Lung microvascular endothelial cell (primary cell): ENCODE measurements at places on chromosomes 2 and 18.
A peak's percentile ranks its signal among the peaks of the same experiment; 100 is the strongest.

- no peak for DNase-seq
Measured at GRCh38 chr2:189824694-189825396, 40.6 kb downstream of the PMS1 start.

DNA sequence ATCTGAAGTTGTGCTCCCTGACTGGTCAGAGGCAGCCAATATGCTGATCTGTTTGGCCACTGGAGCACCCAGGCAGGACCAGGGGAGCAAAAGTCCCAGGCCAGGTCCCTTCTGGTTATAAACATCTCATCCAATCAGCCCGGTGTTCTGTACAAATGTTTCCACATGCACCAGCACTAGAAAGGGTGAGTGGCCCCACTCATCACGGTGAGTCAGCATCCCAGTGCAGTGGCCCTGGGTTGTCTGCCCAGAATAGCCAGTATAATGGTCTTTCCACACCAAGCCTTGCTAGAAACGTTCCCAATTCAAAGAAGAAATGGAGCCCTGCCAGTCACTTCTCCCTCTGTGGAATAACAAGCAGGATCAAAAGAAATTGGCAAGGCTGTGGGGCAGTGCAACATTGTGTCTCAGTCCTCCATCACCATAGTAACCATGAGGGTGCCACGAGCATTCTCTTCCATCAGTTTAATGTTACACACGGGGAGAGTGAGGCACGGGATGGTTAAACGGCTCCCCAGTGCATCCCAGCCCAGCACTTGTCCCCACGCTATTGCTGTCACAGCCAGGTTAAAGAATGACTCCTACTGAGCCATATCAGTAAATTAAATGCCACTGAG lies 174.9 kb downstream of the SEPTIN10 start:
- DNase-seq = peak; percentile 65

- no peak for DNase-seq
Measured at GRCh38 chr2:62806231-62806630, 100.7 kb downstream of the EHBP1 start.

- no peak for DNase-seq
Measured at GRCh38 chr2:150339282-150339681, 148.2 kb downstream of the RND3 start.
